Kidney (tissue), 22 donors: ENCODE measurements at places on chromosomes 2 and 18. TPM values are rescaled to one million over a fixed set of nuclear protein-coding genes. Genes with fewer than 3 reads are reported as not detected.

DNA sequence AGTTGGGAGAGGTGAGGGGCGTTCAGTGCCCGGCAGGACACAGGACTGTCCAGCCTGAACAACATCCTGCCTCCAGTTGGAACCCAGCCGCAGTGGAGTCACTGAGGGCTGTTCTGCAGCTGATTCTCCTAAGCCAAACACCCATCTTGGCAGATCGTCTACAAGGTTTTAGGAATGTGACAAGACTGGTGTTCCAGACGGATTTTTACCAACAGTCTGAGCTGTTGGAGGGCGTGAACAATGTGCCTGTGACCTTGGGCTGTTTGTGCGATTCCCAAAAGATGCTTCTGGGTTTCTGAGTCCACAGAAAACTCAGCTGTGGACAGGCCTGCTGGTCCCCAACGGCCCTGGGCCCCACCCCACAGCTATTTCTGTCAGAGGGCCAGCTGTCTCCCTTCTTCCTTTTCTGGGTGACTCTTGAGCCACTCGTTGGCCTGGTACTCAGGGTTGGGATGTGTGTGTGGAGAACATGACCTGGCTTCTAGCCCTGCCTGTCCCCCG lies 5.7 kb downstream of the LRRFIP1 start:
- DNase-seq, result no peak

The HOXD4 gene
- polyA plus RNA-seq, result 12.1 TPM

The LRRC30 gene
- not detected for polyA plus RNA-seq

DNA sequence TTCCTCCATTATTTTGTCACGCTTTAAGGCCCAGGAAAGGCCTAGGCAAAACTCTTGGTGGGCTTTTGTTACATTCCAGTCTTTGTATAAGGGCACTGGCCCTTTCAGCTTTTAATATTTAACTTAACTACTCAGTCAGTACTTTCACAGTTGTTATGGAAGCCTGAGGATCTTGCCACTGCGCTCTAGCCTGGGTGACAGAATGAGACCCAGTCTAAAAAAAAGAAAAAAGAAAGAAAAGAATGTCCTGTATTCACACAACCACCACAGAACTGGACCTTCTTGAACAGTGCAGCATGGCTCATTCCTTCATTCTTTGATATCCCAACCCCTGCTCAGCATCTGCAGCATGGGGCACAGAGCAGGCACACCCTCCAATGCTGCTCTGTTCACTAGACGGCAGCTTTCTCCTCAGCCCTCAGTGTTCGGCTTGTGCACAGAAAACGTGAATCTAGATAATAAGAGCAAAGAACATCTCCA lies 93.4 kb upstream of the MSH2 start:
- no peak for DNase-seq

DNA sequence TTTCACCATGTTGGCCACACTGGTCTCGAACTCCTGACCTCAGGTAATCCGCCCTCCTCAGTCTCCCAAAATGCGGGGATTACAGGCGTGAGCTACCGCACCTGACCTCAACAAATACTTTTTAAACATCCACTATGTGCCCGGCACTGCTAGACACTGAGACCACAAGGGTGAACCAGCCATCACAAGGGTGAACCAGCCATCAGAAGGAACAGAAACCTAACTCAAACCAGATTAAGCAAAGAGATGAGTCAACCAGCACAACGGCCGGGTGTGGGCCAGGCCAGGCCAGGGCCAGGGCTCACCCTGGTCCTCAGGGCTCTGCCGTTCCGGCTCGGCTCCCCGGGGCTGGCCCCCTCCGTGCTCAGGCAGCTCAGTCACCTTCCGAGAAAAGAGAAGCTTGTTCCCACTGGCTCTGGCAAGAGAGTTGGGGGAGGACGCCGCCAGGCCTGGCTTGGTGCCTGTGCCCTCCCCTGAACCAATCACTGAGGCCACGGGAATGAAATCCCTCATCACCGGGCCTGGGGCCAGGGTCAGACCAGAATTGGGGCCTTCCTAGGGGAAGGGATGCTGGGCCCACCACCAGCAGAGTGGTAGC lies 4.4 kb downstream of the TEX44 start:
- no peak for DNase-seq

- DNase-seq, result peak; percentile 78
These were observed 192.3 kb downstream of the RNF144A start for GRCh38 chr2:7109533-7109885.

DNA sequence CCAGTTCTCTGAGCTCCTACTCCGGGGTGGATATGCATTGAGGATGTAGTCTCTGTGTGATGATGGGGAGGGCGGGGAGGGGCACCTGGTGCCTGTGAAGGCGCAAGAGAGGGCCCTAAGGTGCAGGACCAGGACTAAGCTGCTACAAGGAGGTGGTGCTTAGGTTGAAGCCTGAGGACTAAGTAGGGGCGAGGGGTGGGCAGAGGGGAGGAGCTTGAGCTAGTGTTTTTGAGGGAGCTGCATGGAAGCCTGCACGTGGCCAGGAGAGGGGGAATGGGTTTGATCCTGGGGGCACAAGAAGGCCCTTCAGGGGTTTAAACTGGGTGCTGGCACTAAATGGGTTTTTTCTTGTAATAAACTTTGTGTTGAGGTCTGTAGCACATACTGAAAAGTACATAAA lies 105.0 kb downstream of the UGGT1 start:
- DNase-seq, result no peak

The MEP1B gene
- polyA plus RNA-seq, result not detected

- no peak for DNase-seq
These were observed 69.8 kb downstream of the NEB start for GRCh38 chr2:151664520-151664919.

- DNase-seq, result no peak
These were observed 123.3 kb downstream of the LTBP1 start for GRCh38 chr2:33069894-33070651.

- DNase-seq, result no peak
These were observed 56.8 kb downstream of the SOX11 start for GRCh38 chr2:5748946-5749345.

The CAPN14 gene
- polyA plus RNA-seq, result 0.22 TPM

The ANKRD23 gene
- polyA plus RNA-seq, result 1.6 TPM

DNA sequence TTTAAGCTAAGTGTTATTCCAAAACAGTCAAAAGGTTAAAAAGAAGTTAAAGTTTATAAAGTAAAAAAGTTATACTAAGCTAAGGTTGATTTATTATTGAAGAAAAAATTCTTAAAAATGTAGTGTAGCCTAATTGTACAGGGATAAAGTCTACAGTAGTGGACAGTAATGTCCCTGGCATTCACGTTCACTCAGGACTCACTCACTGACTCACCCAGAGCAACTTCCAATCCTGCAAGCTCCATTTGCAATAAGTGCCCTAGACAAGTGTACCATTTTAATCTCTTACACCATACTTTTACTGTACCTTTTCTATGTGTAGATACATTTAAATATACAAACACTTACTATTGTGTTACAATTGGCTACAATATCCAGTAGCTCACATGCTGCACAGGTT lies 86.1 kb downstream of the CACNB4 start:
- DNase-seq, result no peak

GRCh38 chr2:62195421-62196277 lies at the start of gene B3GNT2:
Gene B3GNT2, plus strand, starts transcription at chr2:62196115. Its CDS starts 26,106 bp downstream, at chr2:62222221.
- peak; percentile 86 for DNase-seq

GRCh38 chr18:21300908-21301200 lies 58.8 kb downstream of the GREB1L start:
- no peak for DNase-seq

- DNase-seq, result peak; percentile 75
These were observed 11.7 kb downstream of the COLEC11 start for GRCh38 chr2:3606370-3607201.

- peak; percentile 65 for DNase-seq
These were observed 45.3 kb upstream of the IGFBP5 start for GRCh38 chr2:216740557-216741222.

DNA sequence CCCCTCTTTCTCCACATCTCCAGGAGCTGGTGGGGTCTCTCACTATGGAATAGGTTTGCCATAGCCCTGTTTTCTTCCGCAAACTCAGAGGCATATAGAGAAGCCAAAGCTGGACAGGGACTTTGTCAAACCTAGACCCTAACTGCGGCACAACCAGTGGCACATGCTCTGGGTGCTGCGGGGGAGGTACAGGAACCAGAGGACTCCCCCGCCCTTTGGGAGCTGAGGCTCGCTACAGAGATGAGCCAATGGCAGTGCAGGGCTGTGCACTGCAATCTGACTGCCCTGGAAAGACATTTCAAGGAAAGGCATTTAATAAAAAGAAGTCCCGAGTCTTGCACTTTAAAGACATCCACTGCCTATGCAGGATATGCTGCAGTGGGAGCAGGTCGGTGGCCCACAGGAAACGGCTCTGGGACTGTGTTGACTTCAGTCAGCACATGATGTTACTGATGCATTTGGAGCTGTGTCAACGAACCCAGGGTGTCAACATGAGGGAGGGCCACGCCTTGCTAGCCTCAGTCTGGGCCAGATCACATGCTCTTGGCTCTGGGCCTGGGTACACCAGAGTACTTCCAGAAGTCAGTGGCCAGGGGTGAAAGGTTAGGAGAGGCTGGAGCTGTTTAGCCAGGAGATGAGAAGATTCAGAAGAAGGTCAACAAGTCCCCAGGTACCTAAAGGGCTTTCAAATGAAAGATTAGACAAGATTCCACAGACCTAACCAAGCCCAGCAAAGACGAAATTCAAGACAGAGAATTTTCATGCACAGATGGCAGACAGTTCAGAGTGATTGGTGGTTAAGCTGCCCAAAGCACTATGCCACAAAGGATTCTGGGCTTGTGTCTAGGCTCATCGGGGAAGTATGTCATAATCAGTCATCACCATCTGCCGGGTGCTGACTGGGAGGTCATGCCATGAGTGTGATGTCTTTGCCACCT lies 8.2 kb downstream of the SLC35F6 start:
- no peak for DNase-seq

DNA sequence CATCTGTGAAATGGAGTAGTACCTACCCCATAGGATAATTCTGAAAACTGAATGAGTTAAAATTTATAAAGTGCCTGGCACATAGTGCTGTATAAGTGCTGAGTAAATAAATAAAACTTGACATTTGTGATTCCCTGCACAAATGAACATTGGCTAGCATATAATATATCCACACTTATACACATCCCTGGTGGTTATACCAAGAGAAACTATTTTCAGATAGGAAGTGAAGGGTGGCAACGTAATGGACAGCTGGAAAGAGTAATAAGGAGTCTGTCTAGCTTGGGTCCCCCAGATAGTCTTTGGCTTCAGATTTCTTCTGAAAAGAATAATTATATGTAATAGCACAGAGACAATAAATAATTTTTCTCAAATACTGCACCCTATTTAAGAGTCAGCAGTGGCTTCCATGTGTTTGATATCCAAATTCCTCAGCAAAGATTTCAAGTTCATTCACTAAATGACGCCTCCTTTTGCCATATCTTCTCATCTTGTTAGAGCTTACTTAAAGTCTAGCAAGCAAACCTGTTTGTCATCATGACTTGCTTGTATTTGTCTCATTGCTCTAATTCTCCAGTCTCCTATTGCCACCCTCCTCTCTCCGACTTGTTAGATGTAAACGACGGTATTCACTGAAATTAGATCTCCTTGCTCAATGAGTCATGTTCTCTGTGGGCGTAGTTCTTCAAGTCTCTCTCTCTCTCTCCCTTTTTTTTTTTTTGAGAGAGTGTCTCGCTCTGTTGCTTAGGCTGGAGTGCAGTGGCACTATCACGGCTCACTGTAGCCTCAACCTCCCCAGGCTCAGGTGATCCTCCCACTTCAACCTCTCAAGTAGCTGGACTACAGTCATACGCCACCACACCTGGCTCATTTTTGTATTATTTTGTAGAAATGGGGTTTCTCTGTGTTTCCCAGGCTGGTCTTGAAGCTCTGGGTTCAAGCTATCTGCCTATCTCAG lies 8.7 kb upstream of the ADGRF3 start:
- no peak for DNase-seq

DNA sequence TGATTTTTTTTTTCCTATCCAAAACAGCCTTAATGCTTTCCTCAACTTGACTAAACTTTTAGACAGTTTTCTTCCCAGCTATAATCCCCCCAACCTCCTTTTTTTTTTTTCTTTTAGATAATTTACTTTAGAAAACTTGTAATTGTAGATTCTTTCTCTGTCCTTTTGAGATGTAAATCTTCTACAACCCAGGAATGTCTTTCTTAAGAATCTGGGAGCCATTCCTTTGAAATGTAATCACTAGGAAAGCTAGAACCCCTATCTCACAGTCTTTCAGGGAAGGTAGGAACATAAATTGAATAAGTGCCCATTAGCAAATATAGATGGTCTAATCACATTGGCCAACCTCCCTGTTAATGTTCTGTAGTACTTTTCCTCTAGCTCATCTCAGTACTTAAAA lies 285.4 kb downstream of the NUP35 start:
- no peak for DNase-seq

DNA sequence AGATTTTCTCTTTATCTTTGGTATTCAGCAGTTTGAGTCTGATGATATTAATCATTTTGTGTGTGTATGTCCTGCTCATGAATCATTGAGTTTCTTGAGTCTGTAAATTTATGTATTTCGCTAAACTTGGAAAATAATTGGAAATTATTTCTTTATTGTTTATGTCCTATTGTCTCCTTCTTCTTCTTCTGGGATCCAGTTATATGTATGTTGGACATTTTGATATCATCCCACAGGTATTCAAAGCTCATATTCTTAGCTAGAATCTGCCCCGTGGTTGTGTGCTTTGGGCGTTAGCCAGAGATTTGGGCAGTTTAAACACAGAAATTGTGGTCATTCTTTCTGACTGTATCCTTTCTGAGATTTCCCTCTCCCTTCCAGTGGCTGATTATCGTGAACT lies 243.0 kb upstream of the SPRED2 start:
- no peak for DNase-seq

DNA sequence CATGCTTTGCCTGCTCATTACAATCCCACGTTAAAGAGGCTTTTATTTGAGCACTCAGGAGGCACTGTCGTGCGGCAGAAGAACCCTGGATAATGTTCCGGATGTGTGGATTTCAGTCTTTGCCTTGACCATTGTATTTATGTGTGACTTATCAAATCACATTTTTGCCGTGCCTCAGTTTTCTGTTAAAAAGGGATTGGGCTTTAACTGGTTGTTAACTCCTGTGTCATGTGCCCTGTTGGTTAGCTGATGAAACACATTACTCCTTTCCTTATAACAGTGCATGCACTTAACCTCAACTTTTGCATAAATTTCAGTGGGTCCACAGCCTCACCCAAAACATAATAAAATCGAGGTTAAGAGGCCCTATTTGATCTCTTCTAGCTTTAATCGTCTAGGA lies 52.7 kb downstream of the NAB1 start:
- DNase-seq, result no peak

- no peak for DNase-seq
These were observed 36.2 kb downstream of the MAL start for GRCh38 chr2:95061601-95062183.

GRCh38 chr2:240922245-240922981 lies 16.3 kb downstream of the CROCC2 start:
- peak; percentile 7 for DNase-seq

The CCL20 gene
- polyA plus RNA-seq, result 2.5 TPM

GRCh38 chr2:132419235-132419634 lies 2.6 kb downstream of the GPR39 start:
- DNase-seq, result no peak
